ENCODE measurements at places on chromosomes 2 and 18.

GRCh38 chr2:197477797-197478196, 21.8 kb downstream of the HSPD1 start:
- DNase-seq: no peak

GRCh38 chr2:12619975-12620374, 96.8 kb upstream of the TRIB2 start:
- DNase-seq: no peak

DNA sequence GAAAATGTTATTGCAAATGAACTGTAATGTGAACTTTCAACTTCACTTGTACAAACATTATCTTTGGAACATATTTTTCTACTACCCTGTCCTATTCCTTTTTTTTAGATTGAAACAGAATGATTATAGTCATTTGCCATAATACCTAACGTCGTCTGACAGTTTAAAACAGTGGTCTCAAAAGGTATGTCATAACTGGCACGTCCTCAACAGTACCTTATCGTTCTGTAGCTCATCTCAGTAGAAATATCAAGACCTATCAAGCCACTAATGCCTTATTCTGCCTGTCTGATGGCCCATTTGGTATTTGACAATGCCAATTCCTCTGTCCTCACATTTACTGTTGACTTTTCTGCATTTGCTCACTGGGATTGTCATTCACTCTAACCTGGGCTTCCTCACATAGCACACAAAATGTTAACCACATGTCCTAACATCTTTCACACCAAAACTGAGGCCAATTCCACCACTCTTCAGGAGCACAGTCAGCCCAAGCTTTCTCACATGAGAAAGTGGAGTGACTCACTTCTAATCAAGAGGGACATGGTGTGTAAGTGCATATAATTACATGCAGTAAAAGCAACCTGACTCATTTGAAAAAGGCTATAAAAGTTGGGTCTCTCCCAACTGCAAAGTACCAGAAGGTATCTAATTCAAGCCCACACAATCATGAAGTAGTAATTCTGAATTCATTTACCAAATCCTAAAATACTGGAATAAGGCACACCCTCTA, 34.8 kb downstream of the DNER start:
- DNase-seq: no peak

- no peak for DNase-seq
Observed at GRCh38 chr2:215780907-215781685, 232.3 kb downstream of the MREG start.

DNA sequence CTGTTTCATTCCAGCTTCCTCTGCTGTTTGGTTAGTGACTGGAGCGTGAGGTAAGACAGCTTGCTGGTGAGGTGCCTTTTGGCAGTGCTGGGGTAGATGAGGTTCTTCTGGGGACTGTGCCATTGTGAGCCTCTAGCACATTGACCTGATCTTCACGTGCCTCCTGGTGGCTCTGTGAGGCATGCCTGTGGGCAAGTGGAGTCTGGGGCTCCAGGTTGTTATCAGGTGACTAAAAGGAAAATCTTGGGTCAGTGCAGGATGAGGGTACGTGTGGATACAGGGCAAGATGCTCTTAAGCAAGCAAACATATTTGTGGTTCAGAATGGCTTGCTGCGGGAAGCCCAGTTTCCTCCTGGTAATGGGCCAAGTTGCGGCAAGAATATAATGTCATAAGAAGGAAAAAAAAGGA, 75.4 kb downstream of the FHOD3 start:
- DNase-seq: no peak

GRCh38 chr18:57801325-57801724, 1.8 kb downstream of the ATP8B1 start:
- no peak for DNase-seq

GRCh38 chr2:11743846-11744553, 2.4 kb upstream of the LPIN1 start:
- peak; percentile 87 for DNase-seq

DNA sequence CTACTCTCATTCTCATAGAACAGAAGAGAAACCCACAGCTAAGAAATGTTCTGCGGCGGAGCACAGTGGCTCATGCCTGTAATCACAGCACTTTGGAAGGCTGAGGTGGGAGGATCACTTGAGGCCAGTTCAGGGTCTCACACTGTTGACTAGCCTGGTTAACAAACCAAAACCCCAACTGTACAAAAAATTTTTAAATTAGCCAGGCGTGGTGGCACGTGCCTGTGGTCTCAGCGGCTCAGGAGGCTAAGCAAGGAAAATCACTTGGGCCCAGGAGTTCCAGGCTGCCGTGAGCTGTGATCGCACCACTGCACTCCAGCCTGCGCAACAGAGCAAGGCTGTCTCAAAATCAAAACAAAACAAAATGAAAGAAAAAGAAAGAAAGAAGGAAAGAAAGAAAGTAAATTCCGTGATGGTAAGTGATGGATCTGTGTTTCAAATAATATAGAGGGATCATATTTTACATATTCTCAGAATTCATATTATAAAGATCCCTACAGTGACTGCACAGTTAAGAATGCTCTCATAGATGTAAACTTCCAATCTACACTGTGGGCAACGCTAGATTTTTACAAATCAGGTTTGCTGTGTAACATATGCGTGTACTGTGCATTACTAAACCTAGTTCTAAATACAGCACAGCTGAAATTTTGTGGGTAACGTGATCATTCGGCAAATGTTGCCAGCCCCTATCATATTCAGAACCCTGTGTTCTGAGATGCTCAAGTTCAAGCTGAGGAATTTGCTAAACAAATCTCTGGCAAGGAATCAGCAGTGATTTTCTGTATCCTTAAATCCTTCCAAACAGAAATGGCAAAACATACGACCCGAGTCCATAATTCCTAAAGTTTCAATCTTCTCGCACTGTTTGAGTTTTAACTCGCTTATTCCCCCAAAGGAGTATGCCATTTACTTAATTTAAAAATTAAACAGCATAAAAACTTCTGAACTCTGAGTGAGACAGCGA, 1.2 kb upstream of the RAB12 start:
- DNase-seq: no peak

DNA sequence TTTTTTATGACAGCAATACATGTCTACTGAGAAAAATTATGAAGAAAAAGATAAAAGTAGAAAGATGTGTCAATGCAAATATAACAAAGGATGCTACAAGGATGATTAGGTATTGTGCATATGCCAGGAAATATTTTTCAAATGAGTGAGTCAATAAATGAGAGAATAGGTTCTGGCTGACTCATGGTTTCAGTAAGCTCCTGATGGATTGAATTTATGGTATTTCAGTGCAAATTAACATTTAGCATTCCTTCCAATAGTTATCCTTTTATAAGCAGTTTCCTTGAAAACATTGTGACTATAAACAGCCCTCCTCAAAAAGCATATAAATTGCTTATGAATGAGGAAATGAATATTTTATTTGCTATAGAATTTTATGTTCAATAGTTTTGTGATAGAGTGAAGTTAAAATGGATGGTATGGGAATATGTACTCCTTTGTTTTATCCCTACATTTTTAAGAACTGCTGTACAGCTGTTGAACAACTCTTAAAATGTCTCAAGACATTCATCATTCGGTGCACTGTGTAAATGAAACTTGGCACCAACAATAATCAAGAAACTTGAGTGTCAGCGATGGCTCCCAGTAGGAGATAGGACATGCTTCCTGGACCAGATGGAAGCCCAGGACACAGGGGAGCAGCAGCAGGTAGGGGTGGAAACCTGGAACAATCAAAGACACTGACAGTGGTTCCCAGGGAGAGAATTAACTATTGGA, 144.7 kb downstream of the PMAIP1 start:
- DNase-seq: no peak

GRCh38 chr2:168183308-168183997, 63.9 kb downstream of the STK39 start:
- DNase-seq: no peak

DNA sequence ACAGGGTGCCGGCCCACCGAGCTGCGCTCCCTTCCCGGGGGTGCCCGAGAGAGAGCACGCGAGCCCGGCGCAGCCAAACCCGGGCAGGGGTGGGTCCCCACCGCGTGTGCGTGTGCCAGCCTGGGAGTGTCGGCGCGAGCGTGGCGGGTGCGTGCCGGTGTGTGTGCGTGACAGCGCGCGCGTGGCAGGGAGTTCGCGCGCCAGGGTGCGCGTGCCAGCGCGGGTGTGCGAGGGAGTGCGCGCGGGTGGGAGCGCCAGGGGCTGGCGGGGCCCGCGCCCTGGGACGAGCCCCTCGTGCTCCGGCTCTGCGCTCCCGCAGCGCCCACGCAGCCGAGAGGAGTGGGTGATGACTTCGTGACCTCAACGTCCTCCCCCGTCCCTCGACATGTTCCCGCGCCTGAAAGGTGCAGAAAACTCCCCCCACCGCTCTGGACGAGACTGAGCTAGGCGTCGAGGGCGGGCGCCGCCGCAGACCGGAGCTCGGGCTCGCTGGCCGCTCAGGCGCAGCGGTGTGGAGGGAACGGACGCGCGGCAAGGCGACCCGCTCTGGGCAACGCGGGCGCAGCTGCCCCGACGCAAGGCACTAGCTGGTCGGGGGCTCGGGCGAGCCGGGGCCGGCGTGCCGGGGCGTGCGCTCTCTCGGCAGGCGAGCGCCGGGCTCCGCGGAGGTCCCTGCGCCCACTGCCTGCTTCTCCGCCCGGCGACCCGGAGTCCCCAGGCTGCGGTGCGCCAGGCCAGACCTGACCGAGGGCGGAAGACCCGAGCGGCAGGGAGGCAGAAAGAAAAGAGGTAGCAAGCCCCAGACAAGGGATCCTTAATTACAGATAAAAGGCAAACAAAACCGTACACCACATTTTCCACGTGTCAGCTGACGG, 582.8 kb downstream of the ZEB2 start:
- DNase-seq: peak; percentile 31

DNA sequence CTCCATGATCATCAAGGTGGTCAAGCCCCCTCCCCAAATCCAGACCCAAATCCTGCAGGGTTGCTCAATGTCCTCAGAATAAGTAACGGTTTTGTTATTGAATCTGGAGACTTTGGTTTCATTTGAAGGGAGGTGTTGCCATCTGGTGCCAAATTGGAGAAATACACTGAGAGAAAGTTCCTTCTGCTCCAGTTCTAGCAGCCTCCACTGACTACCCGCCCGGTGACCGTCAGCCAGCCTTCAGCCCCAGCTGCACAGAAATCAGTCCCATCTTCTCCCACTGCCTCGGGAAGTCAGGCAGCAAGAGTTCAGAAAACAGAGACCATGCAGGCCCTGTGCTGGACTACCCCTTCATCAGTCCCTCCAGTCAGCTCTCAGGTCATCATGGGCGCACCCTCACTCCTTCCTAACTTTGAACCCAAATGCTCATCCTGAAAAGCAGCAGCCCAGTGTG, 38.7 kb downstream of the PKDCC start:
- peak; percentile 70 for DNase-seq

DNA sequence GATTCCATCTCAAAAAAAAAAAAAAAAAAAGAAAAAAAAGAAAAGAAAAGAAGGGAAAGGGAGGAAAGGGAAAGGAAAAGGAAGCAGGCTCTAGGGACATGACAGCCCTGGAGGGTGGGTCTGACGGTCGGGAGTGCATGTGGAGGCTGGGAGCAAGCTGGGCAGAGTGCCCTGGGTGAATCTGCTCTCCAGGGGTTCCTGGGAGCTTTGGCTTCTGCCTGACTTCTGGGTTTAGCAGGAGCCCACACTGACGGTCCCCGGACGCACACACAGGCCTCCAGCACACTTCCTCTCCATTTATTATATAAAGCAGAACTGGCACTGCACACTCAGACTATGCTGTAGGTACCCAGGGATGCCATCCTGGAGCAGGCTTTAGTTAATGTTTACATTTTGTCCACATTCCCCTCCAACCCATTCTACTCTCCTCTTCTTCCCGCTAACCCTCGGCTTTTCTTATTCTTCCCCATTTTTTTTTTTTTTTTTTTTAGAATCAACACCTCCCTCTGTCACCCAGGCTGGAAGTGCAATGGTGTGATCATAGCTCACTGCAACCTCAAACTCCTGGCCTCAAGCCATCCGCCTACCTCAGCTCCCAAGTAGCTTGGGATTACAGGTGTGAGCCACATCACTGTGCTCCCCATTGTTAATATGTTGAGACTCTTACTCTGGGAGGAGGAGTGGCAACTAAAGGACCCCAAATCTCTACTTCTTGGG, 151.1 kb upstream of the SLC1A4 start:
- no peak for DNase-seq

- DNase-seq: no peak
Observed at GRCh38 chr18:9422816-9423519, 52.3 kb upstream of the RALBP1 start.

DNA sequence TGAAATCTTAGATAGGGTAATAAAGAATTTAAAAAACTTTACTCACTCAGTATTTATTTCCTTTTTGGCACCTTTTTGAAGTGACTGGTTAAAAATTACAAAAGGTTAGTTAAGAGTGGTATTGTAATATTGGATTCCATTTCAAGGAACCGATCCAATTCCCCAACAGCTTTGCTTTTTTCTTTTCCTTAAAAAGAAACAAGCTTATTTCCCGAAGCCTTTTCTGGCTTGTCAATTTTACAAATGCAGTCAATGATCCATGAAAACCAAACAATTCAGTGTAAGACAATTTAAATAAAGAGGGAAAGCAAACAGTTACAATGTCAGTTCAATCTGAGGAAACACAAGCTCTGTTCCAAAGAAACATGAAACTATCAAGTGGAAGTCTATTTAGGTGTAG, 200.2 kb downstream of the RIT2 start:
- peak; percentile 21 for DNase-seq

GRCh38 chr2:240539906-240540305, 17.9 kb downstream of the ANKMY1 start:
- DNase-seq: no peak

DNA sequence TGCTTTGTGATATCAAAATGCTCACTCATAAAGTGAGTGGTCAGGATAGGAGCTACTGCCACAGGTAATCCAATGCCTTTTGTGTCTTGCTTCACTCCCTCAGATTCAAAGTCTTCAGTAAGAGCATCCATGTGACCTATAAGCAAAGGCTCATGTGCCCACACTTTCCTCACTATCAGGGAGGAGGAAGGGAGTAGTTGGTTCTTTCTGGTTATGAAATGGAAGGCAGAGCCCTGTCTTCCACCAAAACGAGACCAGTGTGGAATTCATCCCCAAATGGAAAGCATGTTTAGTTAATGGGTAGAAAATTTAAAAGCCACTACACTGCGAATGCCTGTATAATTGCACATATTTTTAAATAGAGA, 25.8 kb downstream of the IL1F10 start:
- no peak for DNase-seq

DNA sequence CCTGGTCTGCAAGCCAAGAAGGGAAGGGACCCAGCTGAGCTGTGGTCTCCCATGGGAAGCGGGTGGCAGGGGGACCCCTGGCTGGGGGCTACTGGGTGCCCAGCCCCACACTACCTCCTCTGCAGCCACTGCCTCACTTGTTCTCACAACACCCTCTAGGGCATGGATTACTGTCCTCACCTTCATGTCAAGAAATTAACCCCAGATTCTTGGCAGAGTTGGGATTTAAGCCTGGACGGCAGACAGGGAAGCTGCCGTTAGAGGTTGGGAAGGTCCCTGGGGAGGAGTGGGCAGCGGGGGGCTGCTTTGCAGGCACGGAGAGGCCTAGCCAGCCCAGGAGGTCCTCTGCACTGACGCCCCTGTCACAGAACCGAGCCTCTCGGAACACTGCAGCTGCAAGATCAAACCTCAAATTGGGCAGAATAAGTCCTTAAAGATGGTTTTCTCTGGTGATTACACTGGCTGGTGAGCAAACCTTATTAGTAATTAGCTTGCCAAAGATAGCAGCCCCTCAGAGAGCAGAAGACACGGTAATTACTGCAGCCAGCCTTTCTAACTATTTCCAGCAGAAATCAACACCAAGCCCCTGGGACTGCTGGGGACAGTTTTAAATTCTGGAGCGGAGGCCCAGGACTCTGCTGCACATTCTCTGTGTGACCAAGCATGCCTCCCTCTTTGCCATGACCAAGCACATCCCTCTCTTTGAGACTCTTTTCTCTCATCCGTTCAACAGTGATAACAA, 35.9 kb downstream of the KCNF1 start:
- DNase-seq: no peak

- DNase-seq: no peak
Observed at GRCh38 chr2:229335877-229336346, 64.8 kb upstream of the PID1 start.
